ENCODE measurements at places on chromosomes 1 and 21.

DNA sequence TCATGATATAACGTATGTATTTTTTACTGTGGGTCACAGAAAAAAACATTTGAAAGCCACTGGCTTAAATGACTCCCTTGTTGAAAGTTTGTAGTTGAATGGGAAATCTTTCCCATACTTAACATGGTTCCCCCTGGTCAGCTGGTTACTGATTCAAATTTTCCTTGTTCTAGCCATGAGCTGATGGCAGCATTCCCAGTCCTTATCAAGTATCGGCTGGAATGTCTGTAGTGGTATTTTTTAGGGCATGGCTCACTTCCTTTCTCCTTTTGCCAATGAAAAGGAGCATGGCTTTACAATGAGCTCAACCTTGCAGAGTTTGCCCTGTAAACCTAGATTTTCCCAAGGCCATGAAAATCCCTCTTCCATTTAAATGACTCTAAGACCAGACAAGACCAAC is 55.7 kb downstream of the GIPC2 start:
- no peak for DNase-seq

DNA sequence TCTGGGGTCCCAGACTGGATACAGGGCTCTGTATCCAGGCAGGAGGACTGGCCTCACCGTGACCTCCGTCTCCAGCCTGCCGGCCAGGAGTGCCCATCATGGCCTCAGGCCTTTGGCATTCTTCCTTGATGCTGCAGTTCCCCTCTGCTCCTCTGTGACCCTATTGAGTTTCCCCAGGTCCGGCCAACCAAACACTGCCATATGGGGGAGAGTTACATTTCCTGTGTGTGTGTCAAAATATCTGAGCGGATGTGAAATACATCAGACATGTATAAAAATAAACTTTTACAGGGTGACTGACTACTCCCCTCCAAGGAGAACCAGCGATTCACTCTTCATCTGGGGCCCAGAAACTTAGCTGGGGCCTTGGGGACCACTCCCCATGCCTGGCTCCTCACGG is 10.2 kb upstream of the UBL4B start:
- DNase-seq: no peak

GRCh38 chr1:92755541-92756461 is 29.1 kb downstream of the EVI5 start:
- no peak for DNase-seq

DNA sequence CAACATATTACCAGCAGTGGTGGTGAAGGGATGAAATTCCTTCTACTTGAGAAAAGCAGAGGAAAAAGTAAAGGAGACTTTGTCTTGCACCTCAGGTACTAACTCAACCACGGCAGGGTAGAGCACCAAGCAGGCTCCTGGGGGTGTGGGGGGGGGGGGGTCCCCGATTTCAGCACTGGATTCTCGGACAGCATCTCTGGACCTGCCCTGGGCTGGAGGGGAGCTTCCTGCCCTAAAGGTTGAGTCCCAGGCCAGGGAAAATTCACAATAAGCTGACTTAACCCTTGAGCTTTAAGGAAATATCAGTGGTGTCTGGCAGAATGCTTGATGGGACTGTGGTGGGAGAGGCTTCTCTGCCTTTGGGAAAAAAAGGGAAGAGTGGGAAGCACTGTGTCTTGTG is 233.2 kb upstream of the CXADR start:
- DNase-seq: no peak

DNA sequence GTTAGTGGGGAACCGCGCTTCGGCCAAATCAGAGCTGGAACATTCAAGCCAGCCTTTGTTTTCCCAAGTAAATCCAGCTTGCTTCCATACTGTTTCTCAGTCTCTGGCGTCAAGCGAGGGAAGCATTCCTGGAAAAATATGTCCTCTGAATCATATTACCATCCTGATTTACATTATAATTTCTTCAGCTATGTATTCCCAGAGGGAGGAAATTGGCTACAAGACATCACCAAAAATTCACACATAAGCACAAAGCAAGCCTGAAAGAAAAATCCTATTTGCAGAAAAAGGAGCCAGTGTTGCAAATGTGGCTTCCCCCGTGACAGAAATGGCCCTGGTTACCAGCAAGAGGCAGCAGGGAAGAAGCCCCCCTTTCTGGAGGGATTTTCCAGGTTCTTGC is 233.3 kb downstream of the KCNJ6 start:
- no peak for DNase-seq
